Activated CD4-positive, alpha-beta T cell treated with anti-CD3 and anti-CD28 coated beads, Interleukin-2, amount 50 U/mL, for 4 hours (primary cell): ENCODE measurements at places on chromosomes 5 and 9.

DNA sequence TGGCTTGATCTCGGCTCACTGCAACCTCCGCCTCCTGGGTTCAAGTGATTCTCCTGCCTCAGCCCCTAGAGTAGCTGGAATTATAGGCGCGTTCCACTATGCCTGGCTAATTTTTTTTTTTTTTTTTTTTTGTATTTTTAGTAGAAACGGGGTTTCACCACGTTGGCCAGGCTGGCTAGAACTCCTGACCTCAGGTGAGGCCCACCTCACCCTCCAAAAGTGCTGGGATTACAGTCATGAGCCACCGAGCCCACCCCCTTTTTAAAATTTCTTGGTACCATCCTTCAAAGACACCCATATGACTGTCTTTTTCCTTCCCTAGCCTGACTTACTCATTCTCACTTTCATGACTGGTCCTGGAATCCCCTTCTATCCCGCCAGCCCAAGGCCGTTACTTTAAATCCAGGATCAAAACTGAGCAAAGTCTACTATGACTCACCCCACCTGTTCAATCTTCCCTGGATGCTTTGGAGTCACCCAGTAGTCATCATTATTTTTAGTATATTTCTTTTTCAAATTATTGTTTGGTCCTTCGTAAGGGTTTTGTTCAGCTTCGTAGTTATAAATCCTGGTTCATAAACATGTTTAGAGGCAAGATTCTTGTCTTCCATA, 1.2 kb upstream of the TBCA start:
- DNase-seq = no peak

DNA sequence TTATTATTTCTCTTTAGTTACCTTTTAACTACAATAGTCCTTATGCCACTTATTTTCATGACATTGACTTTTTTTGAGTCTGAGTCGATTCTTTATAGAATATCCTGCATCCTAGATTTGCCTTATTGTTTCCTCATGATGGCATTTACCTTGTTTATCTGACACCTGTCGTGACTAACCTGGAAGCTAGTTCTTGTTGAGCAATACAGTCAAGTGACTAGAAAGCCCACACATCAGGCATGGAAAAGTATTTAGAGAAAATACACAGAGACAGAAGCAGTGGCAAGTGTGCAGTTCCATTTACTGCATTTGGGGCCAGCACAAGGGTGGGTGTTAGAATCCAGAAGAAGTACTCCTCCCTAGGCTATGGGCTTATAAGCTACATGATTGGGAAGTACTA, 97.8 kb downstream of the ERMP1 start:
- DNase-seq = no peak

- DNase-seq = no peak
Observed at GRCh38 chr5:161720460-161720859, 34.9 kb downstream of the GABRA6 start.

GRCh38 chr5:96142184-96142781, 180.6 kb upstream of the ELL2 start:
- DNase-seq = no peak

DNA sequence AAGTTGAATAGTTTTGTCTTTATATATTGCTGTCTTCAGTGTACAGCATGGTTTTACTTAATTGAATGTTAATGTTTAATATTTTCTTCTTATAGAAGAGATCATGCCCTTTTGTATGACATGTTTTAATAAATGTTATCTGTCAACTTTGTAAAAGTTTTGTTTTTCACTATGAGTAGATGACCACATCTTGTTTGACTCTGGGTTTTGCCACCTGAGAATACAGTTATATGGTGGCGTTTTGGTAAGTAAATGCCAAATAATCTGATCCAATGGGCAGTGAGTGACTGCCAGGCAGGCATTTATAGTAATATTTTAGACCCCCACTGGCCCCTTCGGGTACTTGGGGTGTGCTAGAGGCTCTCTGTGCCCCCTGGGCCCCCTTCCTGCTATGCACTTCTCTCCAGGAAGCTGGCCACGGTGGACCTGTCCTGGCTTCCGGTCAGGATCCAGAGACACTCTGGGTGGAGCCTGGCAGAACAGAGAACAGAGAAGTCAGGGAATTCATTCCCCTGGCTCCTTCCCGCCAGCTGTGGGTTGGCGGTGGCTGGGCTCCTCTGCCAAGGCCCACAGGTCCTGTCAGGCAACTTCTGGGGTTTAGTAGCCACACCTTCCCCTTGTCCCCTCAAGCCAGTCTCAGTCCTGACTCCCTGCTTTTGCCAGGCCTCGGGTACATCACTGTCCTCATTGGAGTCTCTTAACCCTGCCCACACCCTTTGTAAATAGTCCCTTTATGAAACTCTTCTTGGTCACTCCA, 22.2 kb upstream of the ZBTB34 start:
- DNase-seq = no peak

DNA sequence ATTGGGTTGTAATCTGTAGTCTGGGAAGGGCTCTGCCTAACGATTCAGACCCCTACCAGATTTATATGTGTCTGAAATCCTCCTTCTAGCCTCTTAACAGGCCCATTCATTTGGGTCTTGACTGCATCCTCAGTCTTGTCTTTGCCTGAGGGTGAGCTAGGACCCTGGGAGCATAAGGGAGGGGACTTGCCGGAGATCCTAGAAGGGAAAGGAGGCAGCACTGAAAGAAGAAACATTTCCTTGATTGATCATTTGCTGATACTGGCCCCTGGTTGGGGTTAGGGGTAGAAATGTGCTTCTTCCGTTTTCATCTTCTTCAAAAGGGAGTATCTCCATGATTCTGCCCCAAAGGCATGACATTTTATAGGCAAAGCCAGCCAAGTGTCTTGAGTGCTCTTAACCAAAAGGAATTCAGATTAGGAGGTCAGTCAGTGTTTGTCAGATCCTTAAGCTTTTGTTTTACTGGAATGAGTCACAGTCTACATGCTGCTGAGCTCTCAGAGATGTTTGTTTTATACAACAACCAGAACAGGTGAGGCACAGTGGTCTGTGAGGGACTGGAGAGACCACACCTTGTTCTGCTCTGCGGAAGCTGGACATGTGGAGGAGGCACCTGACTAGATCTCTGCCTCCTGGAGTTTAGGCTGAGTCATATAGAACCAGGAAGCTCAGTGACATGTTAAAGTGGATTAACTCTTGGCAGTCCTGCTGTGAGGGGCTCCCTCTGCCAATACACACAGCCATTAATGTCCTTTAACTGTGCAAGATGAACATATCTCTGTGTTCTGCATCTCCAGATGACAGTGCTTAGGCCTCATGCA, 37.7 kb downstream of the PCDHAC2 start:
- no peak for DNase-seq

GRCh38 chr5:116466727-116467464, 107.7 kb downstream of the SEMA6A start:
- no peak for DNase-seq

- no peak for DNase-seq
Observed at GRCh38 chr5:171424726-171425125, 5.3 kb downstream of the FGF18 start.

DNA sequence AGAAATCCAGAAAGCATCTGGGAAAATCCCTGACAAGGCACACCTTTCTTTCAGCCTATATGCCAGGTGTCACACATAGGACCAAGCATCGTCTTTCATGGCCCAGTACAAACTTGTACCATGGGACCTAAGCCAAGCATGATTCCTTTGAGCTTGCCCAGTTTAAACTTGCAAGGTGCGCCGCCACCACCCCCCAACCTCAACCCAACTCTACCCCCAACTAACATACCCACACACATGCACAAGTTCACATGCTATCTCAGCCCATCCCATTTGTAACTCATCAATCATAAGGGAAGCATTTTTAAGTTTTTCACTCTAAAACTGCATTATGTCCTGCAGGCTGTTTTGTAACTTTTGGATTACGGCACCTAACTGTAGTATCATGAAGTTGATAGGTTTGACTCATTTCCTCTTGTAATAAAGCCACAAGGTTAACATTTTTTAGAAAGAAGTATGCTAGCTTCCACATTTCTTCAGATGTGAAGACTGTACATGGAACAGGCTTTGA, 145.9 kb upstream of the FST start:
- no peak for DNase-seq

DNA sequence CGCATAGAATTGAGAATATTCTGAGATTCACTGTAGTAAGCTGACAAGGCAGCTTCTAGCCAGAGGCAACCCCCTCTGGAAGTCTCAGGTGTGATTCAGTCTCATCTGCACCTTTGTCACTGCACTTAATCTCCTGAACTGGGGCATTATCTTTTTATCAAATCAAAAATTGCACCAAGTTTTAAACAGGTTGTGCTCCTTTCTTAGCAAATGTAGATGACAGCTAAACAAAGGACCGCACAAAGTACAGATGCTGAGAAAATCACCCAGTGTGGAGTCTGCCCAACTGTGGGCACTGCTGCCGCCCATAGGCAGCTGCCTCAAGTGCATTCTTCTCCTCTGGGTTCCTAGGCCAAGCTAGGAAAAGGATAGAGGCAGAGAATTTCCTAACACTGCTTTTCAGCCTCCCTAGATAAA, 51.1 kb downstream of the STARD4 start:
- DNase-seq = no peak

- DNase-seq = no peak
Observed at GRCh38 chr5:28369418-28369817, 1331.0 kb upstream of the CDH9 start.

DNA sequence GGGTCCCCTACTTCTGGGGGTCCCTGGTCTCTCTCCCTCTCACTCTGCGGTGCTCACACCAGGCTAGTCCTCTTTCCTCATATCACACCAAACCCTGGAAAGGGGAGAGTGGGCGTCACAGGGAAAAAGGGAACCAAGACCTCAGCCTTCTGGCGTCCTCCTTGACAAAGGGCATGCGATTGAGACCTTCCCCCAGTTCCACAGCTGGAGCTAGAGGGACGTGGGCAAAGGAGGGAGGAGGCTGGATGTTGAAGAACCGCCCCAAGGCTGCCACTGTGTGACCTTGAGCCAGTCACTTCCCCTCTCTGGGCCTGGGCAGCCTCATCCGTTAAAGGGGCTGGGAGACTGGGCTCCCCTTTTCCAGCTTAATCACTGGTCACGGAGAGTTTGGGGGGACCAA, 18.5 kb upstream of the TOR2A start:
- DNase-seq = no peak

DNA sequence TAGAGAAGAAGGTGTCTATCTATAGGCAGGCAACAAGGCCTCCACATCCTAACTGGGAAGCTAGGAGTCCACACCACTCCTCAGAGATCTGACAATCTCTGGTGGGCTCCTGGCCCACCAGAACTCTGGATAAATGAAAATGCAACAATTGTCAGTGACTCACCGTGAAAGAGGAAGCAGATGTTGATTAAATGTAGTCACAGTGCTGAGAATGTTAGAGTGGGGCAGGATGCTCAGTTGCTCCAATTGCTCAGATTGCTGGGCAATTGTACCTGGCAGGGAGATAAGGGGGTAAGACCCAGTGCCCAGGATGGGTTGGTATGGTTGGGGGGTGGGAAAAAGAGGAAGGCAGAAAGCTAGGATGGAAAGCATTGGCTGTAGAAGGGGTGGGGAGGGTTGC, 4.3 kb downstream of the CCL19 start:
- DNase-seq = no peak

GRCh38 chr5:92242170-92242569, 859.1 kb upstream of the ARRDC3 start:
- DNase-seq = no peak

GRCh38 chr5:108321341-108321740, 60.6 kb downstream of the FBXL17 start:
- DNase-seq = no peak

GRCh38 chr9:129125478-129125877, 14.3 kb downstream of the PTPA start:
- DNase-seq = no peak

- DNase-seq = no peak
Observed at GRCh38 chr5:134028496-134028895, 23.7 kb upstream of the VDAC1 start.

- no peak for DNase-seq
Observed at GRCh38 chr5:35717718-35718117, 100.1 kb downstream of the SPEF2 start.

DNA sequence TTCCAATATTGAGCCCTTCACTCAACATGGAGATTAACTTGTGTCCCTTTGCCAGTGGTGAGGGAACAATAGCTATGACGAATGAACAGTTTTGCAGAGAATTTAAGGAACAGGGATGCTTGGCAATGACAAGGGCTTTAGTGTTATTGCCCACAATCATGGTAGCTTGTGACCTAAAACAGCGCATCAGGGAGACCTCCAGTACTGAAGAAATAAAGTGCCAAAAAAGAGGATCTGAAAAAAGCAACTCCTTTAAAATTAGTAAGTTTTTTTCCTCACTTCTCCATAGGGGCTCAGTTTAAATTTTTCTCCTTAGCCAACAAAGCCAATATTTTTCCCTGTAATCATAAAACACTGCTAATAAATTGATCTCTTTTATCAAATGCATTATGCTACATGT, 41.8 kb upstream of the PAM start:
- DNase-seq = no peak

GRCh38 chr5:124537522-124537921, 208.9 kb downstream of the ZNF608 start:
- DNase-seq = no peak

DNA sequence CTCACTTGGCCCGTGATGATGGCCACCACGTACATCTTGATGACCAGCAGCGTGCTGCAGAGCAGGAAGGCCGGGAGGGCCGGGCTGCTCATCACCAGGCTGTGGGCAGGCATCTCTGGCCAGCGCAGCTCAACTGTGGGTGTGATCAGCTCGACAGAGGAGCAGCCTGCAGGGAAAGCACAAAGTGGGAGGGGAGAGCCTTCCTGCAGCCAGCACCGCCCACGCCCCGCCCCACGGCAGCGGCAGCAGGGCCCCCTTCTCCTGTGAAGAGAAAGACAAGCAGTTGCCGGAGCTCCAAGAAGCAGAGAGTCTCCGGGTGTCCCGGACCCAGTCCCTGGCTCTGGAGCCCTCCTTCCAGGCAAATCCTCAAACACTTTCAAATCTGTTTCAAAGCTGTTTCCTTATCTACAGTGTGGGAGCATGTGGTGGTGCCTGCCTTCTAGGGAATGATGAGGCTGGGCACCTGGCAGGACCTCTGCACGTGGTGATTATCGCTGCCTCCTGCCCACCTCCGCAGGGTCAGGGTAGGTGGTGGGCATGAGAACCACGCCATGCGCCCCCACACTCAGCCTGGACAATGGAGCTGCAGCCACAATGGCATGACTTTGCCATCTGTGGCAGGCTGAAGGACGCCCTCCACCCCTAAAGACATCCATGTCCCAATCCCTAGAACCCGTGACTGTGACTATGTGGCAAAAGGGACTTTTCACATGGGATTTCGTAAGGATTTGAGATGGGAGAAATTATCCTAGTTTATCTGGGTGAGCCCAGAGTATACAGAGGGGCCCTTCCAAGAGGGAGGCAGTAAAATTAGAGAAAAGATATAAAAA, at the start of gene PTGES:
PTGES (minus strand) TSS at position 143 of the 830 bp plus-strand sequence; CDS start at position 113, 30 bp downstream.
- DNase-seq = peak; percentile 56

GRCh38 chr5:180785121-180785781, 17.4 kb downstream of the MGAT1 start:
- no peak for DNase-seq

DNA sequence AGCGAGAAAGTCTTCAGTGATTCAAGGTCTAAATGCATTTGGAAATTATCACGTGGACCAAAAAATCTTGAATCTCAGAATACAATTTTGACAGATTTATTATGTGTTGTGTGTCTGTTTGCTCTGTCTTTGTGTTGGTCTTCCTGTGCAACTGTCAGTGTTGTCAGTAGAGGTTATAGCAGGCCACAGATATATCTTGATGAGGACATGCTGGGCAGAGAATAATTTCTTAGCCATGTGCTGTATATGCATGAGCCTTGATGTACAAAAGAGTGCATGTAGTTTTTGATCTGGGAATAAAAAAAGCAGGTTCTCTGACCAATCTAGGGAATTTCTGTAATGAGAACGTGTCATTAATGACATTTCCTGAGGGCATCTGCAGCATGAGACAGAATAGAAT, 57.6 kb downstream of the ZSWIM6 start:
- no peak for DNase-seq

GRCh38 chr5:14156650-14157492, 13.7 kb downstream of the TRIO start:
- no peak for DNase-seq
